Left lung (tissue), 14 donors: ENCODE measurements at places on chromosomes 3 and 15. TPM values are rescaled to one million over a fixed set of nuclear protein-coding genes. Genes with fewer than 3 reads are reported as not detected.

DNA sequence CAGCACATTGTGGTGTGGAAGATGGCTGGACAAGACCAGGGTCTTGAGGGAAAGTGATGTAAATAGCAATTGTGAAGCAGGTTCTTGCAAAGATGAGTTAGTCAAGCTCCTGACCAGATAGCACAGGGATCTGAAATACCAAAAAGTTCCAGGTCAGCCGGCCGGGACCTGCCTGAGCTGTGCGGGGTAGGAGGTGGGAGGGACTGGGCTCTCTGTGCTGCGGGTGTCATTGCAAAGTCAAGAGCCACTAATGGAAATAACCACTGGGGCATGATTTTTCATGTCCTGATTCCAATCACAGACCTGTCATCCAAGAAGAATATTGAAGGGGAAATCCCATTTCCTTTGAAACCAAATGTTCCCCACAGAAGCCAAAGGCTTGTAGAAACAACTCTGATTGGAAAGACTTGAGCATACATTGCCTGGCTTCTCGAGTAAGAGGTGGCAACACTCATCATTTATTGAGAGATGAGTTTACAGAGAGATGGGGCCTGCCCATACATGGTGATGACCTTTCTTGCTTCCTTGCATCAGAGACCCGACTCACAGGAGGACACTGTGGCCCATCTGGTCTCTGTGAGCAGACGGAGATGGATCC lies 44.2 kb upstream of the KY start:
- H3K4me1 ChIP-seq: no peaks in the 10 kb centered on the region
- DNase-seq: no peak

- no peak for DNase-seq
- no peaks in the 10 kb centered on the region for H3K4me1 ChIP-seq
- H3K36me3 ChIP-seq: no peaks in the 10 kb centered on the region
- H3K27me3 ChIP-seq: no peaks in the 10 kb centered on the region
- H3K27ac ChIP-seq: no peak overlapping the region
Observed at GRCh38 chr3:112327371-112327951, 5.5 kb upstream of the CD200 start.

DNA sequence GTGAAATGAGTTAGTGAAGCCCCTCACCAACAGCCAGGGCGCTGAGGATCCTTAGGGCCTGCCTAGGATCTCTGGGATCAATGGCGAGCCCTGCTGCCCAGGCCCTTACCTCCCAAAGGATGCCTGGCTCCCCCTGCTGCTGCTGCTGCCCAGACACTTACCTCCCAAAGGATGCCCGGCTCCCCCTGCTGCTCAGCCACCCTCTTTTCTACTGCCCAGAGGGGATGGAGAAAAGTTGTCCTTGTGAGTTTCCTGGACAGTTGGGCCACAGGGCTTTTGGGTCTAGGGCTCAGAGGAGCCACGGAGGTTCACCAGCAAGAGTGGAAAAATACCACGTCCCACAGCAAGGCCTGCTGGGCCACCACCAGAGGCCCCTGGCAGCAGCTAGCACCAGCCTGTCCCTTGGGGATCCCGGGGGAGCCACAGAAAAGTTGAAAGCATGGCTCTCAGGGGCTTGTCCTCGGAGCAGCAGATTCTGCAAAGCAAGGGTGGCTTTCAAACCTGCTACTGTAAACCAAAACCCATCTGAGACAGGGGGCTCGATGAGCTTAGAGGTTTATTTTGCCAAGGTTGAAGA lies 59.4 kb downstream of the SLC6A6 start:
- H3K27ac ChIP-seq: no peak overlapping the region
- no peaks in the 10 kb centered on the region for H3K27me3 ChIP-seq
- no peak for DNase-seq

DNA sequence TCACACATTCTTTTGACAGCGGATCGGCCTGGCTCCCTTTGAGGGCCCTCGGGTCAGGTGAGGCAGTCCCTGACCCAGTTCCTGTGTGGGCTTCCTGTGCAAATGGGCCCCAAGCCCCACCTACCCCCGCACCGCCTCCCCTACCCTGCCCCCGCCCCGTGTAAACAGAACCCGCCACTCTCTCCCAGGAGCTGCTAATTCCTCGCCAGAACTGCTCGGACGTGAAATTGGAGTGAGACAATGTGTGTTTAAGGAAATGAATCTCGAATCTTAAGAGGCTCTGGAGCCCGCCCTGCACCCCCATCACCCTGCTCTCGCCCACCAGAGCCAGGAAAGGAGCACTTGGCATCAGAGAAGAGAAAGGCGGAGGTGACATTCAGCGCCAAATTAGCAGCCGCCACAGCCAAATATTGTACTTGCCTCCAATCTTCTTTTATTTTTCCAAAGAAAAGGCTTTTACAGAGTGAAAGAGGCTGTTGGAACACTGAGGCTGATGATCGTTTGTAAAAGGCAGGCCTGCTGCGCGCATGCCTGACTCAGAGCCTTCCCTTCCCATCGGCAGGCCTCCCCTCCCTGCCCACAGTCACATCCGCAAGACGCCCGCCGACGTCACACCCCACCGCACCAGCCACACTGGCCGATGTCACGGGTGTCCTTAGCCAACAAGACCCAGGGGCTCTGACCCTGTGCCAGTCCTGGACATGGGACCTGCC lies 53.1 kb downstream of the CACNA2D2 start:
- H3K36me3 ChIP-seq: no peaks in the 10 kb centered on the region
- peak overlapping the region; percentile 13 for H3K4me3 ChIP-seq

DNA sequence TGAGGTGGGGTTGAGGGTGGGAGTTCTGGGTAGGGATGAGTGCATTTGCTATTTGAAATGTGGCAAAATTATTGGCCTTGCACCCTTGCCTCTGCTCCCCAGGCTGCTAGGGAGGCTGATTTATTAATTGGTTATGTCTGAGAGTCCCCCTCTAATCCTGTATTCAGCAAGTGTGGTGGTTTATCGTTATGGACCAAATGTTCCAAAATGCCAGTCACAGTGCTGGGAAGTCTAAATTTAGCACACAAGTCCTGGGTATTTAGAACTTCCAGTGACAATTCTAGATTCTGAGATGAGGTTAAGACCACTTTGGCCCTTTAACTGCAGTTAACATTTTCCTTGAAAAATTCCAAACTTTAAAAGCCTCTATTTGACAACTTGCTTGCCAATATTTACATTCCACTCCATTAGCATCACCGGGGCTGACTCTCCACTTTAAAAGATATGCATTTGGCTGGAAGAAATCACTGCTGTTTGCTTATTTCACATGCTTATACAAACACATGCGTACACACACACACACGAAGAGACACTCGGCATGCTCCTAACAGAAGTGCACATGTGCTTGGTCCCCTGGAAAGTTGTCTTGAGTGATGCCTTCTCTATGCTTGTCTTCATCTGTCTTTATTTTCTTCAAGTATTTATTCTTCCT lies 247.7 kb downstream of the IL20RB start:
- no peak overlapping the region for H3K27ac ChIP-seq
- H3K27me3 ChIP-seq: no peaks in the 10 kb centered on the region
- no peak for DNase-seq
- H3K36me3 ChIP-seq: no peaks in the 10 kb centered on the region

DNA sequence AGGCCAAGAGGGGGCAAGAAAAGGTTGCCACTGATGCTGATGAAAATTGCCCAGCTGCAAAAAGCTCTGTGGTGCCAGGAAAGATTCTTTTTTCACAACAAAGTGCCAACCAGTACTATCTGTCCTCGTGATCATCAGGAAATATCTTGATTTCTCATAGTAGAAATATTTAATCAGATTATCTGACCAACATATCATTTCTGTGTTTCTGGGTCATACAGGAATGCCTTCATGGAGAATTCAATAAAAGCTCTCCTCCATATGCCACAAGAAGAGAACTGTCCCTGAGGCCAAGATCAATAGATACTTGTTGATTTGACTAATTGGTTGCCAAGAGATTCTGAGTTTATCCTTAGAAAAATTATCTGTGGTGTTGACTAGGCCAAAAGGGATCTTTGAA lies 63.5 kb downstream of the FSIP1 start:
- no peaks in the 10 kb centered on the region for H3K27me3 ChIP-seq
- no peaks in the 10 kb centered on the region for H3K36me3 ChIP-seq
- no peak for DNase-seq
- H3K27ac ChIP-seq: no peak overlapping the region

GRCh38 chr3:136105044-136105443 lies 91.1 kb downstream of the MSL2 start:
- peaks cover 11% of the 10 kb centered on the region for H3K36me3 ChIP-seq
- no peak overlapping the region for H3K27ac ChIP-seq
- no peaks in the 10 kb centered on the region for H3K4me1 ChIP-seq
- no peak for DNase-seq
- no peak overlapping the region for H3K4me3 ChIP-seq
- no peaks in the 10 kb centered on the region for H3K27me3 ChIP-seq

DNA sequence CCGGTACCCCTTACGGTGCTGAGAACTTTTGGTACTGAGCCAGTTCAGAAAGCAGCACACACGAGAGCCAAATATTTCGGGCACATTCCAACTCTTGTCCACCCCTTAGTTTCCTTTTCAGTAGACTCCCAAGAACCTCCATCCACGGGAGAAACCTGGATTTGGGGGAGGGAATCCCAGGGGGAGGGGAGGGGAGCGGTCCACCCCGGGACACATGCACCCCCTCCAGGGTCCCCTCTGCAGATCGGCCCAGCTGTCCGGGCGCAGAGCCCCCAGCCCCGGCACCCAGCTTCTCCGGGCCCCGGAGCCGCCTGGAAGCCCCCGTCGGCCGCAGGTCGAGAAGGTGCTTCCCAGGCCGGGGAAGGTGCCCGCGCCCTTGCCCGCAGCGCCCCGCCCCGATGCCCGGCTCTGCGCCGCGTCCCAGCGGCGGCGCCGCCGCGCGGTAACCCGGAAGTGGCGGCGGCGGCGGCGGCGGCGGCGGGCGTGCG lies 455 bp upstream of the ABHD17C start:
- peak overlapping the region; percentile 75 for H3K4me3 ChIP-seq
- no peaks in the 10 kb centered on the region for H3K36me3 ChIP-seq
- peak overlapping the region; percentile 84 for H3K27ac ChIP-seq

DNA sequence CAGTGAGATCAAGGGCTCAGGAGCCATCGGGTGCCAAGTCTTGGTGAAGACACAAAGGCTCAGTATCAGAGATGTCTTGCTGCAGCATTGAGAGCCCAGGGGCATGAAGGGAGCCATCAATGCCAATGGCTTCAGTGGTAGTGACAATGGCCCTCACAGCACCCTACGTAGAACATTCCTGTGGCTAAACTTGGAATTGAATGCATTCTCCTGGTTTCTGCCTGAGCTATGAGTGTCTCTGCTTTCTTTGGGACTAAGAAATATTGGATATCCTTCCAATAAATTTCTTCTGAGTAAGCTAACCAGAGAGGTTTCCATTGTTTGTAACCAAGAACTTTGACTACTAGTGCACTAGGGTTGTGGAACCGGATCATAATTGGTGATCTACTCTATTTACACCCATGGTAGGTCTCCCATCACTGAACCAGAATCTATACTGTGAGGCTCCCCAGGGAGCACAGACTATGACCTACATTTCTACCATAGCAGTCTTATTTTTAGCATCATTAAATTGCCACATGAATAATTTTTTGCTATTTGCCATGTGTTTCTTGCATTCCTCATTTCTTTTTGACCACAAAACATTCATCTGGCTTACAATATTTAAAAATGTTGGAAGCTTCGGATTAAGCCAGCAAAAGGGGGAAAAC lies 31.6 kb upstream of the PDZRN3 start:
- DNase-seq: no peak
- no peaks in the 10 kb centered on the region for H3K27me3 ChIP-seq
- no peak overlapping the region for H3K27ac ChIP-seq
- no peaks in the 10 kb centered on the region for H3K4me1 ChIP-seq

DNA sequence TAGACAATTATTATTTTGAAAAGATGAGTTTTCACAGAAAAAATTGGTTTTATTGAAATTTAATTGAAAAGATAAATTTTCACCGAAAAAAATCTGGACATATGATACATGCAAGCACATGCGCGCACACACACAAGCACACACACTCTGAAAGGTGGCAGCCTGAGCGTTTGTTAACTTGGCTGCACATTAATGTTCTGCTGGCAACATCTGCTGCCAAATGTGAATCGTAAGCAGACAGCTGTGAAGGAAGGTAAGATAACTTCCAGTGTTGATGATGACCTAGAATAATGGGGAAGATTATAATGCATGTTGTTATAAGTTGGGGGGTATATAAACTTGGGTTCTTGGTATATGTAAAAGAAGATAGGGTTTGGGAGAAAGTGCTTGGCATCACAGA lies 18.4 kb upstream of the CMTM7 start:
- no peak for DNase-seq
- no peaks in the 10 kb centered on the region for H3K27me3 ChIP-seq
- H3K36me3 ChIP-seq: no peaks in the 10 kb centered on the region

- H3K36me3 ChIP-seq: no peaks in the 10 kb centered on the region
- no peaks in the 10 kb centered on the region for H3K27me3 ChIP-seq
- no peak overlapping the region for H3K27ac ChIP-seq
- DNase-seq: no peak
Observed at GRCh38 chr3:55205990-55206389, 278.1 kb upstream of the LRTM1 start.

- H3K27ac ChIP-seq: no peak overlapping the region
- no peak for DNase-seq
- H3K4me1 ChIP-seq: no peaks in the 10 kb centered on the region
- H3K4me3 ChIP-seq: no peak overlapping the region
- peaks cover 44% of the 10 kb centered on the region for H3K36me3 ChIP-seq
Observed at GRCh38 chr3:42216931-42217333, 49.1 kb downstream of the CCK start.

DNA sequence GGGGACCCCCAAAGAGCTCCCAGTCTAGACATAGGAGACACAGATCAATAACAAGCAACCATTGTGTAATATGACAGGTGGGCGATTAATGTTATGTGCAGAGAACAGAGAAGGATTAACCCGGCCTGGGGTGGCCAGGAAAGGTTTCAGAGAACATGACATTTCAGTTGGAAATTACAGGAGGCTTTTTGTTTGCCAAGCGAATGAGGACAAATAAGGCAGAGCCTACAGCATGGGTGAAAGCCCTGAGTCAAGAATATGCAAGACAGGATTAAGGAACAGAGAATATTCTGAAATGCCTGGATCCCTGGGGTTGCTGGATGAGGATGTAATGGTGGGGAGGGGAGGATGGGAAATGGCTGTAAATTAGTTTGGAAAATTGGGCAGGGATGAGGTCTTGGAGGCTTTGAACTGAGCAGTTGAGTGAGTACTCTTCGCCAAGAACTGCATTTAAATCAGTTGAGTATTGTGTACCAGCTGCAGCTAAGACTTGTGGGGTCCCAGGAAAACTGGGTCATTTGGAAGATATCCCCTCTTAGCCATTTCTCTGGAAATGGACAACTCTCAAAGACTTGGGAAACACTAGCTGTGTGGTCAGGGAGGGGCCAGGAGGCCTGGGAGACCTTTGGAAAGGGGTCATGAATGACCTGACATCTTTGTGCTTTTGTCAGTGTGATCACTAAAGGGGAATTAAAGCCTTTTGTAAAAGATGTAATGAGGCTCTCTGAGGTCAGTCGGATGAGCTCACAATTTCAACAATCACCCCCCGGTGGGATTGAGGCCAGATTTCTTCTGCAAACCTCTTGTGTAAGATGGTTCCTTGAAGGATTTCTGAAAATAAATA lies 198.6 kb upstream of the NR2E3 start:
- H3K27me3 ChIP-seq: no peaks in the 10 kb centered on the region
- no peak overlapping the region for H3K4me3 ChIP-seq
- H3K4me1 ChIP-seq: no peaks in the 10 kb centered on the region
- no peaks in the 10 kb centered on the region for H3K36me3 ChIP-seq
- H3K27ac ChIP-seq: peak overlapping the region; percentile 1

GRCh38 chr3:70855149-70855548 lies 542.7 kb upstream of the MDFIC2 start:
- no peak overlapping the region for H3K27ac ChIP-seq
- no peak for DNase-seq
- H3K4me3 ChIP-seq: no peak overlapping the region

STARD9 gene
- total RNA-seq: 9.4 TPM

TMEM212 gene
- not detected for total RNA-seq

CCDC54 gene
- total RNA-seq: not detected
